CD8-positive, alpha-beta memory T cell (primary cell): ENCODE measurements at places on chromosomes 2 and 18.

- DNase-seq, result no peak
Observed at GRCh38 chr2:216221811-216222210, 112.7 kb downstream of the XRCC5 start.

DNA sequence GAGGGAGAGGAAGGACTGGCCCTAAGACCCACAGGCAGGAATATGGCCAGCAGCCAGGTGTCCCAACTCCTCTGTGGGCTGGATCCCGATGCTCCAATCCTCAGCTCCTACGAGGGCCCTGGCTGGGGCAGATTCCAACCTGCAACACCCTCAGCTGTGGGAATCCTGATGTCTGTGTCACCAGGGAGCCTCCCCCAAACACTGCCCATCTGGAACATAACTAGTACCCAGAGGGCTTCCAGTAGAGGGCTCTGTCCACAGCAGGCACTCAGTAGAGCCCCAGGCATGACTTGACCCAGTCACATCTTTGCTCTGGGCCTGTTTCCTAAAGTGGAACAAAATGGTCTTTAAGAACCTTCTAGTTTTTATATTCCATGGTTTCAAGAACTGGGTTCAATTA is 20.6 kb upstream of the LOXHD1 start:
- DNase-seq, result no peak

GRCh38 chr2:182349268-182349667 is 77.6 kb downstream of the PDE1A start:
- DNase-seq, result no peak

GRCh38 chr2:47019532-47019931 is 103.9 kb upstream of the MCFD2 start:
- no peak for DNase-seq

GRCh38 chr2:226256237-226256636 is 543.4 kb downstream of the IRS1 start:
- no peak for DNase-seq

DNA sequence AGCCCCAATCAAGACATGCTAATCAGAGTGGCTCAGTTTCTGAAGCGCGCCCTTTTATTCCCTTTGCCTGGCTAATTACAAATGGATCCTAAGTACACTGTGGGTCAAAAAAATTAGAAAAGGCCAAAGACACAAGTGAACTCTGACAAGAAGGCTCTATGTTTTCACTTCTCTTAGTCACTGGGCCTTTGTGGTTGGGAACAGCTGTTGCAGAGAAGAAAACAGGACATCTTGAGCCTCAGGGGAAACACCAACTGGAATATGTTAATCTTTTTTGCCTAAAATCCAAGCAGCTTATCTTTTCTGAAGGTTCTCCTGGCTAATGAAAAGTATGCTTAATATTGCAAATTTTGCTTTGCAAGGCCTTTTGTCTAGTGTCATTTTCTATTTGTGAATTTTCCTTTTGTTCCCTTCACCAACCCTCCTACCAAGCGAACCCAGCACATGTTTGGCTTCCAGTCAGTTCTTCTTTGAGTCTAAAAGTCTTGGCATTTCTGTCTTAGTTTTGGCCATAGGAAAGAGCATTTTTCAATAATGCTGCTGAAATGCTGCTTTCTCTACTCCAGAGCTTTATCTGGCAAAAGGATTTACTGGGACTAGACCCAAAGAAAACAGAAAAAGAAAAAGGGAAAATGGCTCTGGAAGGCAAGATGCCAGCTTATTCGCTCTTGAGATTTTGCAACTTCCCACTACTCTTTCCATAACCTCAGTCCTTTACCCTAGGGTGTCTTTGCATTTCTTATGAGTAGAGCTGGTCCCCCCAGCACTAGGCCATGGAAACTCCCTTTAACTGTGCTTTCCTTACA is 440.2 kb upstream of the ST6GAL2 start:
- DNase-seq, result no peak

GRCh38 chr2:101741775-101742520 is 44.4 kb downstream of the MAP4K4 start:
- DNase-seq, result no peak

- DNase-seq, result no peak
Observed at GRCh38 chr2:18721038-18721922, 131.9 kb upstream of the NT5C1B start.

- DNase-seq, result no peak
Observed at GRCh38 chr2:241041589-241042158, 43.3 kb downstream of the SNED1 start.

GRCh38 chr2:45220227-45220626 is 211.0 kb upstream of the SIX2 start:
- DNase-seq, result no peak

DNA sequence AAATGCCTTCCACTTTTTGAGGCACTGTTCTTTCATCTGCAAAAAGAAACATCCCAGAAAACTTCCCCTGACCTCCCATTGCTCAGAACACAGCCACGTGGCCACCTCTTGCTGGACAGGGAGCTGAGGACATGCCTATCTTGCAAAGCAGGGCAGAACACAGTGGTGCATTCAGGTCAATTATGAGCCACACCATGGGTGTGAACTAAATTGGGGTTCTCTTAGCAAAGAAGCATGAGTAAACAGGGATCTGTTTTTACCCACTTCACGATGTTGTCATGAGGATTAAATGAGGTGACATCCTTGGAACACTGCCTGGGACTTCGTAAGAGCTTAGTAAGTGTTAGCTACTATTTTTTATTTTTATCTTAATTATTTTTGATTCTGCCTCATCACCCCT is 25.1 kb downstream of the BMP10 start:
- no peak for DNase-seq

- DNase-seq, result no peak
Observed at GRCh38 chr2:78941751-78942150, 83.8 kb upstream of the REG3G start.

- DNase-seq, result no peak
Observed at GRCh38 chr2:237968048-237968862, 1.4 kb downstream of the UBE2F start.

- no peak for DNase-seq
Observed at GRCh38 chr2:241123816-241124536, 21.9 kb upstream of the MTERF4 start.

DNA sequence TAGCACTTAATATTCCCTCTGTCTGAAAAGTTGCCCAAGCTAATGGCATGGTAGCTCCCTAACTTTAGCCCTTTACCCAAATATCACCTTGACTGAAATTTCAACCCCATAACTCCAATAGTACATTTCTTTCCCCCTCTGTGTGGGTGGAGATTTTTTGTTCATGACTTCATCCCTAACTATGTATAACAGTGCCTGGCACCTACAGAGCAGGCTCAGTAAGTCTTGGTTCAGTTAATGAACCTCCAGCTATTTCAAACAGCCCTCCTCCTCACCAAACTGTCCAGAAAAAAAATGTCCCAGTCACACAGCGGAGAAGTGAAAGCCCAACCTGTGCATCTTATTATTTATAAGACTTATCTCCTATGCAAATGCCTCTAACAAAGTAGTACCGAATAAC is 18.6 kb downstream of the BUB1 start:
- DNase-seq, result no peak

GRCh38 chr2:46866770-46867246 is 48.8 kb downstream of the MCFD2 start:
- no peak for DNase-seq

DNA sequence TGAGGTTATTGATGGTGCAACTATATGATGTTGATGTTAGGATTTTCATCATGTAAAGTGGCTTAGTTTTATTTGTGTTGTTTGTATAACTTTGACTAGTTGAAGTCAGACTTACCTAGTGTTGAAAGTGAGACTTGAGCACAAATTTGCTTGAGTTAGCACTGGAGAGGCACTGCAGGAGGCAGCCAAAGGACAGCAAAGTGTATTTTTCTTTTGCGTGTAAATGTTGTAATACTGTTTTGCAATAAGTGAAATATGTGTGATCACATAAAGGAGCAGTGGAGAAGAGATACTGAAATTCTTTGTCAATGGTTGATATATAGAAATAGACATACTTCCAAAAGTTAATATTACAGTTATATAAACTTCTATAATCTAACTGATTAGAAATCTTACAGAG is 332.0 kb upstream of the RAB12 start:
- no peak for DNase-seq

- no peak for DNase-seq
Observed at GRCh38 chr18:77165503-77166188, 33.1 kb upstream of the MBP start.

GRCh38 chr2:134206573-134206972 is 47.3 kb upstream of the MGAT5 start:
- DNase-seq, result no peak

GRCh38 chr2:40367032-40367431 is 84.9 kb downstream of the SLC8A1 start:
- no peak for DNase-seq

DNA sequence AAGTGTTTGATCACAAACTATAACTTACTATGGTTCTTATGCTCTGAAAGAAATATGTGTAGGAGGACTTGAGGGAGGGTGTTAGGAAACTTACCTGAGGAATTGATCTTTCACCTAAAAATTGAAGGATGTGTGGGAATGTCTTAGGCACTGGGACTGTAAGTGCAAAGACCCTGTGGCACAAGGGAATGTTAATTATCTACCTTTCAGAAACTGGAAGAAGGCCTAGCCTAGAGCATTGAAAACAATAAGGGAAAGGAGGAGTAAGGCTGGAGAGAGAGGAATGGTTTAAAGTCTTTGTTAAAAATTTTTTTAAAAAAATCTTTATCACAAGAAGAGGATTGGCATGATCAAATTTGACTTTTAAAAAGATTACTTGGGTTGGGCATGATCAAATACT is 7.9 kb downstream of the AFTPH start:
- no peak for DNase-seq

DNA sequence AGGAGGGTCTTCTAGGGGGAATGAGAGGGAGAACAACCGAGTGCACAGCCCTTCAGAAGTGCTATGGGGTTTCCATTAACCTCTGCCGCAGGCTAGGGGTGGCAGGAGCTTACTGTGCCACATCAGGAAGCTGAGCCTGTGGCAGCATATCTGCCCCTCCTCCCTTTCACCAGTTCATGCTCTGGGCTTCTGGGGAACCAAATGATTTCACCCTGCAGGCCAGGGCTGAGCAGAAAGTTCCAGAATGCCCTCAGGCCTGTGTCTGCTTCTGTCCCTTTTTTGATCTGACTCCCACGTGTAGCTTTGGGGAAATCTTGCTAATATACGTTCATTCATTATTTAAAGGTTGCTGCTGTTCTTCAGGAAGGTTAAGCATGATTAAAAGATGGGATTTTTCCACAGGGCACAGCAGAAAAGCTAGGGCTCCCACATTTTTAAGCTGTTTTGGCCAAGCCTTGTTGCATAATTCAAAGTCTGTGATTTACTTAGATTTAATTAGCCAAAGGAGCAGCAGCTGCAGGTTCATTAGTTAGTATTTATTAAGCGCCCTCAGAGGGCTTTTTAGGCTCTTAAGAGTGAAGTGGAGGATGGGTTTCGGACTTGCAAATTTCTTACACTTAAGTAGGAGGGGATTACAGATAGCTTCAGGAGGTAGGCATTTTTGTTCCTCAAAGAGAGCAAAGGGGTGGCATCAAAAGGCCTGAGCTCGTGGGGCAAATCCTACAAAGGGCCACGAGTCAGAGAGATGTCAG is 10.2 kb downstream of the TMEM247 start:
- DNase-seq, result no peak

DNA sequence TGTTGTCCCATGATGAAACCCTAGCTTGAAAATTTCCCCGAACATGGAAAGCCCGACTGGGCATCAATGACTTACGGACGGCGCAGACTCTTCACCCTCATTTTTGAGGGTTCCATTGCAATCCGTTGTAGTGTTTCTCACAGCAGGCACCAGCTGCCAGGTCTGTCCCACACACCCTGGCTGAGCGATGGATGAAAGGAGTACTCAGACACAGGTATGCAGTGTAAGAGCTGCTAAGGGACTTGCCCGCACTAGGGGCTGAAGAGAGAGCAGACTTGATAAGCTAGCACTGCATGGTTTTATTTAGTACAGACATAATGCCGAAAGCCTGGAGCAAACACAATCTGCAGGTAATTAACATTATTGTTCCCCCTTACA is 15.8 kb downstream of the DYNAP start:
- DNase-seq, result no peak

- no peak for DNase-seq
Observed at GRCh38 chr2:102313950-102314349, 2.6 kb downstream of the IL1RL1 start.

- no peak for DNase-seq
Observed at GRCh38 chr2:75053484-75054112, 95.2 kb downstream of the POLE4 start.

GRCh38 chr2:203310688-203311436 is 17.3 kb upstream of the ABI2 start:
- no peak for DNase-seq

DNA sequence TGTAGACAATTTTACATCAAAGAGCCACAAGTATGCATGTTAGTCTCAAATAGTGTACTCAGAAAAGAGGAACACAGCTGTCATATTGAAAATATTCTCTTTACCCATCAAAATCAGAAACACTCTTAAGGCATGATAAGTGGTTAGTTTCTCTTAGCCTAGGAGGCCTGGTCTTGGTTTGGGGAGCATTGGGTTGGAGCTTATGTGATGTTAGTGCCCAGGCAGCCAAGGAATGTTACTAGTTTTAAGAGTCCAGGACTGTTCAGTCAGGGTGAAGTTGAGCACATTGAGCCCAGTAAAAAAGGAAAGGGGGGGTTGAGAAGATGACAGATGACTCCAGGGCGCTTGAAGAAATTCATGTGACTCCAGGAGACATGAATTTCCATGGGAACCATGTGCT is 340.6 kb downstream of the HRH4 start:
- no peak for DNase-seq
